ENCODE measurements at places on chromosomes 2 and 18.

DNA sequence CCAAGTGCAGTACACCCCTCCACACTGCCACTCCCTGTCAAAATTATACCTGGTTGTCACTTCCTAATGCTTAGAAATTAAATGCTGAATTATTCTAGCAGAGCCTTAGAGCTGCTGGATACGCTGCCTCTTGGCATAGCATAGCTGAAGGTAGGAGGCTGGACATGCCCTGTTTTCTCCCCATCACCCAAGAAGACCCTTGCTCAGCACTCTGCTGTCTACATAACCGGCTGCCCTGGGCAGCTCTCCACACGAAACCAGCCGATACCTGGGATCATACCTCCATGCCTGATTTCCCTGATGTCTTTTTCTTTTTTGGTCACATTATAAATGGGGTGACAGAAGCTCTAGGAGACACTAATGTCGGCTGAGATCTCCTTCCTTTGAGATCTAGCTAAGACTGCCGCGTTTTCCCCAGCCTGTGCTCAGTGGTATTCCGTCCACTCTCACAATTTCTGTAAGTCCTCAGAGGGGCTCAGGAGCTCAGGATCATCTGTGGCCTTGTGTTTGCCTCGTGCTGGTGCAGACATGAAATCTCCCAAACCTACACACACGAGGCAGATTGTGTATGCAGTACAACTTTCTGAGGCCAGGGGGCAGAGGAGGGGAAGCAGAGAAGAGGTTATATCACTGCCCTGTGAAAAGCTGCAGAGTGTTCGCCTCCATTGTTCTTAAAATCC lies 13.5 kb upstream of the ZAP70 start:
- peak; percentile 77 for DNase-seq

DNA sequence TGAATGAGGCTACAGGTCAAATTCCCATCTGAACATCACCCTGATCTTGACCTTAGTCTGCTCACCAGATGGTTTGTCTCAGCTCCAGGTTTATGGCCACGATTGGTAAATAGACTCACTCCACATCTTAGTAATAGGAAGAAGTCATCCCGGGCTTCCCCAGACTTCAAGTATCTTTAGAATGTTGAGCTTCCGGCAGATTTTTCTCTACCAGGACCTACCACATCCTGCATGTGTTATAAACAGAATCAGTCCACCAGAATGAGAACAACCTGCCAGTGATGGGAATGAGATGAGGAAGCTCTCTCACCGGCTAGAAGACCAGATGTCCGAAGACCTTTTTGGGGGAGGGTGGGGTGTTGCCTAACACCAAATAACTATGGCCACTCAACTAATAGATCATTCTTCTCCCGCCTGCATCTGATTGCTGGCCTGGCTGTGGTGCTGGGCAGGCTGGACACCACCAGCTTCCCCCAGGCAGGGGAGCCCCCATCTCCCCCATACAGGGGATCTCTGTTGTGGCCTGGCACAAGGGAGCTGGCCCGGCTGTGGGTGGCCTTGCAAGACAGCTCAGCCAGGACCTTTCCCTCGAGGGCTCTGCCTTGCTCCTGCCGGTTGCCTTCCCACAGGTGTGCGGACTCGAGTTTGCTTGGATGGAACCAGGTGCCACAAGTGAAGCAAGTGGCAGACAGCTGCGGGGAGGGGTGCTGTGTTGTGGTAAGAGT lies 88.5 kb downstream of the SH3RF3 start:
- DNase-seq = peak; percentile 18

GRCh38 chr2:100524331-100524730 lies 38.5 kb upstream of the PDCL3 start:
- DNase-seq = no peak

DNA sequence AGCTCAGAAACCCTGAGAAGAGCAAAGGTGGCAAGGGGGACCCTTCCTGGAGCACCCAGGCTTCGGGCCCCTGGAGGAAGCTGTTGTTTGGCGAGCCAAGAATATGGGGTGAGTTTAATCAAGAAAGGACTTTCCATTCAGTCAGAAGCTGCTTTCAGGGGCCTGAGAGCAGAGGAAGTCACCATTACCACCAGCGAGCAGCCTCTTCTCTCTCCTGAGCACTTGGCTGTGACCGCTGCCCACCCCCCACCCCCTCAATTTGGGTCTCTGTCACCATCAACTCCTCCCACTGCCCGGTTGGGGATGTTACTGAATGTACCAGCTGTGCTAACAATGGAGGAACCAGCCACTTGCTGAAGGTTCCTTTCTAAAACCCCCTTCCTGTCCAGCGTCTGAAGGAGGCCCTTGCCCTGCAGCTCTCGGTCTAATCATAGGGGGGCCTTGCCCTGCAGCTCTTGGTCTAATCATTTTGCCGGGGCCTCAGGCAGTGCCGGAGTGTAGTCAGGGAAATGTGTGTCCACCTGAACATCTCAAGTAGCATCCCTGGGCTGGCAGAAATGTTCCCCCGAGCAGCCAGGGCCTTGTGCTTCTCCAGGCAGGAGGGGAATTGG lies 943 bp downstream of the INPP5D start:
- peak; percentile 71 for DNase-seq

- DNase-seq = no peak
Observed at GRCh38 chr2:238747557-238747956, 100.3 kb upstream of the TWIST2 start.

DNA sequence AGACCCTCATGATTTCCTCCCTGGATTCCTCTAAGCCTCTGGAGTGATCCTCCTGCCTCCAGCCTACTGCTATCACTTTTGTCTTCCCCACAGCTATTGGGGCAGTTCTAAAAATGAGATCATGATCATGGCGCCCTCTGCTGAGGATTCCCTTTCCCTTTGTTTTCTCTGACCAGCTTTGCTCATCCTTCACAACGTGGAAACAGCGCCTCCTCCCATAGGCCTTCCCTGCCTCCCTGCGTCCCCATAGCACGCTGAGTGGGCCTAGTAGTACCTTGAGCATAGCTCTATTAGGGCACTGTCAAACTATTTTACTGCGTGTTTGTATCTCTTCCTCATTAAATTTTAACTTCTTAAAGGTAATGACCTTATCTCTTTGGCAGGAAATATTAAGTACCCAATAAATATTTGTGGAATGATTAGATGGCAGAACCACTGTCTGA lies 207.0 kb upstream of the FANCL start:
- DNase-seq = peak; percentile 50

GRCh38 chr2:31382452-31383120 lies 32.0 kb downstream of the XDH start:
- no peak for DNase-seq

GRCh38 chr2:106975641-106976040 lies 89.7 kb upstream of the ST6GAL2 start:
- DNase-seq = no peak

GRCh38 chr2:159153463-159153862 lies 133.0 kb downstream of the WDSUB1 start:
- no peak for DNase-seq

All from activated CD4-positive, alpha-beta memory T cell treated with anti-CD3 and anti-CD28 coated beads for 36 hours (primary cell).